RKO (cell line): ENCODE measurements at places on chromosomes 2 and 18.
A peak's percentile ranks its signal among the peaks of the same experiment; 100 is the strongest.

DNA sequence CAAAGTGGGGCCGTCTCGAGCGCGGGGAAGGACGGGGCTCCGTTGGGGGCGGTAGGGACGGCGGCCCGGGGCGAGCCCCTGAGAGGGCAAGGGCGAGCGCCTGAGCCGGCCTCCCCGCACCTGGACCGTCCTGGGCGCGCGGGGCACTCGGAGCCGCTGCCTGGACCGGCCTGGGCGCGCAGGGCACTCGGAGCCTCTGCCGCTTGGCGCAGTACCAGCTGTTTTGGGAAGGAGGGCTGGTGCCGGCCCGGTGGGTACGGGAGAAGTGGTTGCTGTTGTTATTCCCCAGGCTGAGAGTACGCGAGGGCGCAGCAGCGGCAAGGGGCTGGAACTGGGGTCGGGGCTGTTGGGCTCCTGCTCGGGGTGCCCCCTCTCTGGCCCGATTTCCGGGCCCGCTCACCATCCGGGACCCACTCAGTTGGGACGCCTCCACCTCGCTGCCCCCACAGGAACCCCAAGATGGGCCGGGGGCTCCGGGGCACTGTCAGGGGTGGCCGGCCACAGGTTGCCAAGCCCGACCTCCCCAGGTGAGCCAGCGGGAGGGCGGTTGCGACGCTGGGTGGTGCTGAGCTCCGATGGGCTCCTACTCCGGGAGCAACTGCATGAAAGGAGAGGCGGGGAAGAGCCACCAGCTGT is 579 bp downstream of the ARHGEF4 start:
- no peak for DNase-seq

- DNase-seq = no peak
These were observed 799.0 kb downstream of the DCDC2C start for GRCh38 chr2:4502230-4502843.

DNA sequence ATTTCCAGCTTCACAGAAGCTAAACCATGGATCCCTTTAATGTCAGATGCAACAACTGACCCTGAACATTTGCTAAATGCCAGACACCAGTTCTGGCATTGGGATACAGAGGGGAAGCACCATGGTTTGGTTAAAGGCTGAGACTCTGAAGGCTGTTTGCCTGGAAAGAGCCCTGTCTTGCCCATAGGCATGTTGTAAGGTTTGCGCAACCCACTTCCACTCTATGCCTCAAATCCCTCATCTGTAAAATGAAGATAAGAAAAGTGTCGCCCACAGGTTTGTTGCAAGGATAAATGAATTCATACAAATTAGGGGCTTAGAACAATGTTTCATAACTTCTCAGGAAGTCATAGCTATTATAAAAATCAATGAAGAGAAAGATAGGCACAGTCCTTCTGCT is 380.9 kb upstream of the GYPC start:
- DNase-seq = no peak

DNA sequence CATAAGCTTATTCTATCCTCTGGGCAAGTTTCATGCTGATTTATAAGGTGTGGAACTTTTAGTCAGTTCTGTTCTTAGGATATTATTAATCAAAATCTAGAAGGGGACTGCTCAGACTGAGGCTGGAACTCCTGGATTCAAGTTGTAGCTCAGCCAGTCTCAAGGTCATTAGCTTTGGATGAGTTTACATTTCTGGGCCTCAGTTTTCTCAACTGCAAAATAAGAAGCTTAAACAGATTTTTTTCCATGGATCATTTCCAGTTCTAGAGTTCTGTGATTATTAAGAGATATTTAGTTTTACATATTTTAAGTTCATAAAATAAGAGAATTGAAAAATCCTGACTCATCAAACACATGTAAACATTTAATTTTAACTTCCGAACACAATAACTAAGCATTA is 442.5 kb upstream of the PKDCC start:
- DNase-seq = no peak

GRCh38 chr2:54735636-54736035 is 12.2 kb downstream of the EML6 start:
- no peak for DNase-seq

GRCh38 chr2:231614559-231615057 is 21.9 kb downstream of the TEX44 start:
- DNase-seq = no peak

DNA sequence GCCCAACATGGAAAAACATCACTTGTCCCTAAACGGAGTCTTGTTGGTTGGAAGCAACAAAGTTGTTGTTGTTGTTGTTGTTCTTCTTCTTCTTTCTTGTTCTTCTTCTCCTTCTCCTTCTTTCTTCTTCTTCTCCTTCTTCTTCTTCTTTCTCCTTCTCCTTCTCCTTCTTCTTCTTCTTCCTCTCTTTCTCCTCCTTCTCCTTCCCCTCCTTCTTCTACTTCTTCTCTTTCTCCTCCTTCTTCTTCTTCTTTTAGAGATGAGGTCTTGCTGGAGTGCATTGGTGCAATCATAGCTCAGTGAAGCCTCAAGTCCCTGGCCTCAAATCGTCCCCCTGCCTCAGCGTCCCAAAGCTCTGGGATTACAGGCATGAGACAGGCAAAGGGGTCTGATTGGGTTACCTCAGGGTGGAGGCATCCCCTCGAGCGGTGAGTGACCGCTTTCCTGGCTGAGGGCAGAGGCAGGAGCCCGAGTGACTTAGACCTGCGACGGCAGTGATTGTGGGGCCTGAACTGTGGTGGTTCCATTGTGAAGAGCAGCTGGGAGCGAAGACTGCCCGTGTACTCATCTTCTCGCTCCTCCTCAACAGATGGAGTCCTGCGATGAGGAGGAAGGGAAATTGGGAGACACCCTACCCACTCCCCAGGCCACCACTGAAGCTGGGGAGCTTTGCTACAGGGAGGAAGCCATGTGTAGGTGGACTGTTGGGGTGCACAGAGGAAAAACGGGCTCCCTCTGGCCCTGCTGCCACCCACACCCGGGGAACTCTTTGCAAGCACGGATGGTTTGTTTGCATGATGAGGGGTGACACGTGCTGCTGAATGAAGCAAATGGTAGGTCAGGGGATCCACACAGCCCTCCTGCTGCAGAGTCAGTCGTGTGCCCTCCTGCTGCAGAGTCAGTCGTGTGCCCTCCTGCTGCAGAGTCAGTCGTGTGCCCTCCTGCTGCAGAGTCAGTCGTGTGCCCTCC is 7.0 kb upstream of the PER2 start:
- DNase-seq = no peak

DNA sequence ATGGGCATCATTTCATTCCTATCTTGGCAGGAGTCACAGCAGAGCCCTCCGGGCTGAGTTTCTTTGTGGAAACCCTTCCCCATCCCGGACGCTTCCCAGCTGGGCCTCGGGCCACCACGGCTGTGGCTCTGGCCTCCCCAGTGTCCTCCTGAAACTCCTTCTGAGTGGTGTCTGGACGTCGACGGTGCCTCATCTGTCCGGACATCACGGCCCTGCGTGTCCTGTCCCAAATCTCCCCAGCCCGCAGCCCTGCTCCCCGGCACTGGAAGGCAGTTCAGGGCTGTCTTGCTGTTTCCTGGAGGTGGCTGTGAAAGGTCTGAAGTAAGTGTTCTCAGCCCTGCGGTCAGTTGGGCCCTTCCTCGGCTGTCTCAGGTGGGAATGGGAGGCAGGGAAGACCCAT is 99.8 kb upstream of the TMEM18 start:
- DNase-seq = no peak

- DNase-seq = peak; percentile 3
These were observed 136.1 kb upstream of the FANCL start for GRCh38 chr2:58377181-58377580.

- no peak for DNase-seq
These were observed 771.1 kb upstream of the ZEB2 start for GRCh38 chr2:145290986-145291385.

- DNase-seq = no peak
These were observed 84.1 kb downstream of the CTIF start for GRCh38 chr18:48622911-48623431.

GRCh38 chr2:137255990-137256389 is 490.6 kb downstream of the THSD7B start:
- peak; percentile 7 for DNase-seq

DNA sequence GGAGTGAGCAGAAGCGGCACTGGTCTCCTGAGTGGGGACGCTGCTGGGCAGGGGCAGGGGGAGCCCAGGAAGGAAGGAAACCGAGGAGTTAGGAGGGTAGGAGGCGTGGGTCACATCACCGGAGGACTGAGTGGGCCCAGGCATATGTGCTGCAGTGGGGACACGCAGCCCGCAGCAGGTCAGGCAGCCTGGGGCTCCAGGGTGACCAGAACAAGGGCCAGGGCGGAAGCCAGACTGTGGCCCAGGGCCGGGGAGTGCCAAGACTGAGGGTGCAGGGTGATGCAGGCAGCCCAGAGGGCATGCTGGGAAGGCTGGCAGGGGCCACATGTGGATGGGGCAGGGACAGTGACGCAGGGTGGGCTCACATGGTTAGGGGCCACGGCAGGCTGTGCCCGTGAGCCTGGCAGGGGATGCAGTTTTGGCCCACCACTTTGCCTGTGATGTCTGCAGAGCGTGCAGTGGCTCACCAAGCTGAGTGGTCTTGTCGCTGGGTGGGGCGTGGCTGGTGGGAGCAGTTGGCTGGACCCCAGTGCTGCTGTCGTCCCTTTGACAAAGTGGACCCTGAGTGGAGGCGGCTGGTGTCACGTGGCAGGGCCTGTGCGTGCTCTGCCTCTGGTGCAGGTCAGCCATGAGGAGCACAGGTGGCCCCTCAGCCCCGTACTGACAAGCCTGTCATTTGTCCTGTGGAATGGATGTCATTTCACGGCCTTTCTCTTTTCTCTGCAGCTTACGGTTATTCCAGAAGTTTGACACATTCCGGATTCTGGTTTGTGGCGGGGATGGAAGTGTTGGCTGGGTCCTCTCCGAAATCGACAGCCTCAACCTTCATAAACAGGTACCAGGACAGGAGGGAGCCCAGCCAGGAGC is 87.1 kb downstream of the DGKD start:
- DNase-seq = no peak

DNA sequence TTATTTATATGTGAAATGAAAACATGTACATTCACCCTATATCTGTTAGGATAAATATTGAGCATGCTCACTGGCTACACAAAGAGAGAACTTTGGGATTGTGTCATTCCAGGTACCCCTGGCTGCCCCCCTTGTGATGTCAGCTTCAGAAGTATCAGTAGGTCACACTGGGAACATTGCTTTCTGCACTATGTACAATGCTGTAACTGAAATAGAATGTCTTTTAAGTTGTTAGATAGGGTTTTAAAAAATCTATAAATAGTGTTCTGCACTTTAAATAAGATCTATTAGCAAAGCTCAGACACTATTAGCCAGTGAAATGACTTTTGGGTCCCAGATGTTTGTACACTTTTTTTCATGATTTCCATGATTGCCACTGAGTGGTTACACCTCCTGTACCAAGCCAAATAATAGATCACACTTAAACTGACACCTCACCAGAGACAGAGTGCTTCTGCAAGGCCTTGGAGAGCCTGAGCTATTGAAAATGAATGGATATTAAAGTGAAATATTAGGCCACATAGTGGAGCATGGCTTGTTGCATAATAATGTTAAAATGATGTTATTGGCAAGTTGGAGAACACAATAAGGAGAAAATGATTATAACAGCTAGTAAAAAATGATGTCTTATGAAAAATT is 297.0 kb upstream of the NXPH2 start:
- DNase-seq = no peak

DNA sequence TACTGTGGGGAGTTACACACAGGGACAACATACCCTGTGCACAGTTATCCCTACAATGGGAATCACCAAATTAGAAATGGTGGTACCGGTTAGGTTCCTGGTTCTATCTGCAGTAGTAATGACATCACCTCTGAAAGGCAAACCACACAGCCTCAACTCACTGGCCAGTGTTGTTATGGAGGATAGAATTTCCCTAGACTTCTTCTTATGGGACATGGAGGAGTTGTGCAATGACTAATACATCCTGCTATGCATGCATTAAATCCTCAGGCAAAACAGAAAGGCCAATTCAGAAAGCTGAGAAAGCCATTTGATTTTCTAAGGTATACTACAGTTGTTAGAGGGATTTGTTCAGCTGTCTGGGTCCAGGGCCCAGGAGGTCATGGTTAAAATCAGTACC is 439.3 kb downstream of the TMX3 start:
- peak; percentile 15 for DNase-seq

DNA sequence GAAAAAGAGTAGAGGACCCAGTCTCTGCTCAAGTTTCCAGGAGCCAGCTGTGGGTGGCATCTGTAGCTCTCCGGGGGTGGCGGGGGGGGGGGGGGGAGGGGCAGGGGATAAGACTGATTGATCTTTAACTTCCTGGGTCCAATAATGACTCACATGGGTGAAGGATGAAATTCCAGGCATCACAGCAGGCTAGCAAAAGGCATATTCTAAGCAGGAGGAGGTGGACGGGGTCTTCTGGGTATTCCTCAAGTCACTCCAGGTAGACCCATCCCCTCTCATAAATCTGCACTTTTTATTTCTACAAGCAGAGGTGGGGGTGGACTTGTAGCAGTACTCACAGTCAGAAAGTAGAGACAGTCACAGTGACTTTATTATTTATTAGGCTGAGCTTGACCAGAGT is 85.5 kb upstream of the TMEM247 start:
- no peak for DNase-seq

DNA sequence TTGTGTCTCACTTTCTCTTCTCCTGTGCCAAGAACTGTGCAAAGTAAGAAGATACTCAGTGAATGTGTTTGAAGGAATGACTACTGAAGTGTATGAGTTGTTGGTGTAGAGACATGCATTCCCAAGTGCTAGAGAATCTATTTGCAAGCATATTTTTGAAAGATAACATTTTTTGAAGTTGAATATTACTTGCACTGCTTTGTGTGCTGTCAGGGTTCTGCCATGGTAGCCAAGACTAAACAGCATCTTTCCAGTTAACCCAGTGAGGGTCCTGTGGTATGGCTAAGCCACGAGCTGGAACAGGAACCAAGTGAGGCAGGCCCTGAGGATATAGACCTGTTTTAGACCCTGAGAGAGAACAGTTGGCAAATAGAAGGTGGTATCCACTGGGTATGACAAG is 35.2 kb upstream of the EFEMP1 start:
- no peak for DNase-seq

DNA sequence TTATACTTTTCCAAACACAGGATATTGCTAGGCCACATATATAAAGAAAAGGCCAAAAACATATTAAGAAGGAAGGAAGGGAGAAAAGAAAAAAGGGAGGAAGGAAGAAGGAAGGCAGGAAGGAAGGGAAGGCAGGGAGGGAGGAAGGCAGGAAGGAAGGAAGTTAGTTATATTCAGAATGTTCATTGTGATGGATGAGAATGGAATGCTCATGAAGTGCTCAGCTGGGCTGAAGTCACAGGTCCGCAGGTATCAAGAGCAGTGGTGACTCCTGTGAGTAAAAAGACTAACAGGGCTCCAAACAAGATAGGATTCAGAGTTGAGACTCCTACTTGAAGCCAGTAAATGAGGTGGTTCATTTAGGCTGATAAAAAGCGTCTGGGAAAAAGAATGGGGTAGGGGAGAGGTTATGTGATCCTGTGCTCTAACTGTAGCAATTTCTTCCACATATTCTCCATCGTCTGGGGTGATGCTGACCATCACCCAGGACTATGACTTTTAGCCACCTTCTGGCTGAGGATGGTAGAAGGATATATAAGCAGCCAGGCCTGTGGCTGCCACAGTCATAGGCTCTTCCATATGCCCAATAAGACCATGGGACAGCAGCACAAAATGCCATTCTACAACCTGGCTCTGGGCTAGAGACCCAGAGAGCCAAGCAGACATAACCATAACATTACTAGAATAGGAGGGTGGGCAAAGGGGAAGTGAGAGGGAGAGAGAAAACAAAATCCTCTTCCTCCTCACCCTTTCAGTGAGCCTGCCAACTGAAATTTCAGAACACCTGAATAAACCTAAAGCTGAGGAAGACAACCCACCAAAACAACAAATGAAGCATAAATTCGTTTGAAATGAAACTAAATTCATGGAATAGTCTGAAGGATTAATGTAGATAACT is 173.2 kb downstream of the MYO3B start:
- DNase-seq = no peak
